ENCODE measurements at places on chromosomes 4 and X.

DNA sequence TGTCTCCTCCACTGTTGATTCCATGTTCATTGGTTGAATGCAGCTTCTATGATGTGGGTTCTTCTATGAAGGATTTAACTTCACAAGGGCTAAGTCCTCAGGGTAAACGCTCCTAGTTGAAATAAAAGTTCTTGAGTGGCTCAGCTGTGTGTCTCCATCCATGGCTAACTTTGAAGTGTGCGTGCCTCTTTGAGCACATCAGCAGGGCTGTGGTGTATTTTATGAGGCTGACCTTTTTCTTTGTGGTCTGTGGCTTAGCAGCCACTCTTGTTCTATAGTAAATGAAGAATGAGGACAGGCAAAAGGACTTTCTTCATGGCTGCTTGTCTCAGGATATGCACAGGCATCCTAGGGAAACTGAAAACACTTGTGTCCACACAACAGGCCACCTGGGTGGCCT lies 88.5 kb downstream of the KIT start:
- DNase-seq: peak; percentile 56

GRCh38 chr4:108149588-108150380 lies 18.9 kb downstream of the LEF1 start:
- no peak for DNase-seq

- DNase-seq: peak; percentile 32
Measured at GRCh38 chr4:125702406-125702805, 387.7 kb downstream of the FAT4 start.

DNA sequence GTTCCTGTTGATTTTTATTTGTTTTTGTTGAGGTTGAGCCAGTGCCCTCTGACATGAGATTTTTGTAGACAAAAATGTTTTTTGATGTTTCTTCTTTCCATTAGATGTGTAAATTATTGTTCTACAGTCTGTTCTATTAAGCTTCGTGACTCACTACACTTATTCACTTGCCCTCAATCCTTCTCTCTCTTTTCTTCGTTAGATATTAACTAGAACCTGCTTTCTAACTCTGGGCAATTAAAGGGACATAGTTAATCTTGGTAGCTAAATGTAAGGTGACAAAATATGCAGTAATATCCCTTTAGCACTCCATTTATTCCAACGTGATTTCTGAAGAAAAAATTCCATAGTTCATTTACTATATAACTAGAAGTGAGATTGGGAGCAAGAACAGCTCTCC lies 333.9 kb downstream of the PDHA2 start:
- DNase-seq: no peak

DNA sequence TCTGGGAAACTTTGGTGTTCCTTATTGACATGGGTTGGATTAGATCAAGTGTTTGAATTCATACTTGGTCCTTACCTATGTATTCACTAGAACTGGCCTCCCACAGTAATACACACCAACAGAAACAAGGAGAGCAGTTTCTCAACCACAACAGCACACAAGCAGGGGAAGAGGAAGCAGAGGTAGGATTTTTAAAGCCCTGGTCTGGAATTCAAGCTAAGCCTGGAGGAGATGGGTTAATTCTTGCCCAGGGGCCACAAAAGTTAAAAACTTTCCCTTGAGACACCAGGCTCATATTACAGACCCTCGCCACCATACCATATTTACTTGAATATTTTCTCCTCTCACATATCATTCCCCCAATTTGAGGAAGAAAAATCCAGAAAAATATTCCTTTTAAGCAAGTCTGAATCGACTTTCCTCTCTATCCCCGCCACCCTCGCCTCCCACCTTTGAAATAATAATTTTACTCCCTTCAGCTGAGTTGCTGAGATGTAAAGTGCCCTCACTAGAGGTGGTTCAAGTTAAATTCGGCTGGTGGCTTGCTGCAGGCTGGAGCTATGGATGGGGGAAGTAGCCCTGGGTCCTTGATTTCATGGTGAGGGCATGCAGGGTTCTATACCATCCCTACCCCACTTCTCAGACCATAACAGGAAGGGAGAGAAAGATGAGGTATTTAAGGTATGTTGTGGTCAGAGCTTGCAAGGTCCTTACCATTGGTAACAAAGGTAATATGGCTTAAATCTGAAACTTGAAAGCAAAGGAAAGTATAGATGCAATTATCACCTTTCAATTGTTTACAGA lies 440.2 kb downstream of the INPP4B start:
- peak; percentile 33 for DNase-seq

GRCh38 chr4:144174401-144175067 lies 34.0 kb upstream of the GYPA start:
- DNase-seq: peak; percentile 61

- no peak for DNase-seq
Measured at GRCh38 chr4:188109157-188109755, at the start of gene TRIML2. TRIML2 (minus strand) TSS chr4:188109603; CDS start chr4:188105368, 4,235 bp downstream.

DNA sequence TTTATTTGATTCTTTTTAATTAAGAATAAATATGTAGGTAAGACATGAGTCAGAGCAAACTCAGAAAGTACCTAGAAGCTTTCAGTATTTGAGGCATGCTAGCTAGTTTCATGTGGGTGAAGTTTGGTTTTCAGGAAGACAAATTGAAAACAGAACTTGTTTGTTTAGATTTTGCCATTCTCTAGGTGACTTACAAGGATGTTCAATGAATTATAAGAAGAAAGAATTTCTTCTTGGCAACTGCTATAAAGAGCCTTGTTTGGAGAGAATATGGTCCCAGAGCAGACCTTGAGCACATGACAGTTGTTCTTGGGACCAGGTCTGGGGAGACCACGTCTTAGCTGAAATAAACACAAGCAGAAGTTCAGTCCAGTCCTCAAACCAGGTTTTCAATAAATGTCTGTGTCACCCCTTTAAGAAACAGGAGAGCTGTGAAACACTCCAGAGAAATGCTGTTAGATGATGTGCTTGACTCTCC lies 38.0 kb upstream of the IL21 start:
- no peak for DNase-seq

- no peak for DNase-seq
Measured at GRCh38 chrX:153865321-153865580, 20.7 kb downstream of the L1CAM start.

- DNase-seq: no peak
Measured at GRCh38 chr4:1723131-1723801, 1.9 kb downstream of the TACC3 start.

All from LHCN-M2 (cell line).